ENCODE measurements at places on chromosomes 6 and 20.

DNA sequence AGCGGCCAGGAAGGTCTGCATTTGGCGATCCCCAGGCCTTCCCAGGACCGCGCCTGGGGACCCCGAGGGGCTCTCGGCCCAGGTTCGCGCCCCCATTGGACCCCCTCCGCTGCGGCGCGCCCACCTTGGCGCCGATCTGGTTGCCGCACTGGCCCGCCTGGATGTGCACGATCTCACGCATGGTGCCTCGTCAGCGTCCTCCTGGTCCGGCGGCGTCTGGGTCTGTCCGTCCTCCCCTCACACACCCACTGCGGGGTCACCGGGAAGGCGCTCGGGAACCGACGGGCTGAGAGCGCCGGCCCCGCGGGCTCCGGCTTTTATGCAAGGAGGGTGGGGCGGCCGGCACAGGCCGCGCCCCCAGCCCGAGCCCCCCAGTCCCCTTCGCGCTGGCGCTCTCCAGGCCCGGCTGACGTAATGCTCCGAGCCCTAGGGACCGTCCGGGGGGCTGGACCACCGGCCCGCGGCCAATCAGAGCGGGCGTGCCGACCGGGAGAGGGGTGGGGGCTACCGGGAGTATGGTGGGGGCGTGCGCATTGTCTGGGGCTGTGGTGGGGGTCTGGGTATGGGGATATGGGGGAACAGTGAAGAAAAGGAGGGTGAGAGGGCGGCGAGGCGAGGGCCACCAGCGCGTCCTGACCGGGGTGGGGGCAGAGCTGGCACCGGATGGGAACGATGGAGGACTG lies at the start of gene TUBB2B:
Gene TUBB2B, minus strand, starts transcription at position 291 of the 683 bp plus-strand sequence. Its CDS starts 110 bp downstream, at position 181.
- DNase-seq = no peak

DNA sequence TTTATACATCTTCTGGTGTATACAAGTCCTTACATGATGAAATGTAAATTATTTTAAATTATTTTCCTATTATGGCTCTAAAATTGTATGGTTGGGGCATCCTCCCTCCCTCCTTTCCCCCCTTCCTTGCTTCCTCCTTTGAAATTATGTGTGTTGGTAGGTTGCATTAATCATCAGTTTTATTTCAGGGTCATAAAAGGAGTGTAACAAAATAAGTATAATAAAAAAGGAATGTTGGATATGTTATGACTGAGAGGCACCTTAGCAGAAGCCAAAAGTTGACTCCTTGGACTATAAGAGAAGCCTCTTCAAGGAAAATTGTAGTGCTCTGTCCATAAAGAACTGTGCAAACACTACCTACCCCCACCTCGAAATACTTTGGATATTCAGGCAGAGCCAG lies 46.6 kb upstream of the PTPRK start:
- no peak for DNase-seq

DNA sequence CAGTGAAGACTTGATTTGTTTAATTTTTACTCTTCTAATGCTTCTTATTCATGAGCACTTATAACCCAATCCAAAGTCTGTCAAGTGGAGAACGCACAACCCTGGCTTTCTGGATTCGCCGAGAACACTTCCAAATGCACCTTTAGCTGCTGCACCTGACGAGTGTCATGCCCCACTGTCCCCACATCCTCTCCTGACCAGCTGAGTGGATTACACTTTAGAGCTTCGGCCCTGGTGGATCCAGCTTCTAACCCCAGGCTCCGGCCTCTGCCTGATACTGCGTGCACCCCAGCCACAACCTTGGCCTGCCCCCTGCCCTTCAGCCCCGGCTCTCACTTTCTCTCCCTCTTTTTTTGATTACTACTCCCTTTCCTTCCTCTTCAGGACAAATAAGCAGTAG lies 258.8 kb downstream of the TMEM242 start:
- DNase-seq = no peak

- DNase-seq = no peak
These were observed 53.9 kb upstream of the ECI2 start for GRCh38 chr6:4189249-4189648.

DNA sequence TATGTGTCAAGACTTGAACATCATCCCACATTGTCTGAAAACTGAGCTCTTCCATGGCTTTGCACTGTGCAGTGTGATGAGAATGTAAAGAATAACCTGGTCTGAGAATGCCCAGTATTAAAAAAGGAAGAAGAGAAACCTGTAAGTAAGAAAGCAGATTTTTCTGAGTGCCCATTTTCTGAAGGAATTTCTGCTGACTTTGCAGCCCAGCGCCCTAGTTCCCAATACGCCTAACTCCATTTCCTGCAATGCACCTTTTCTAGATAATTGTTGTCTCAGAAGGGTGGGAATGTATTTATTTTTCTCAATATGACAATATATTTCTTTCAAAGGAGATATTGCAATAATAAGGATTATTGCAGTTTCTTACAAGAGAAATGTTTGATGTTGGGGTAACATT lies 231.5 kb downstream of the HAO1 start:
- no peak for DNase-seq

DNA sequence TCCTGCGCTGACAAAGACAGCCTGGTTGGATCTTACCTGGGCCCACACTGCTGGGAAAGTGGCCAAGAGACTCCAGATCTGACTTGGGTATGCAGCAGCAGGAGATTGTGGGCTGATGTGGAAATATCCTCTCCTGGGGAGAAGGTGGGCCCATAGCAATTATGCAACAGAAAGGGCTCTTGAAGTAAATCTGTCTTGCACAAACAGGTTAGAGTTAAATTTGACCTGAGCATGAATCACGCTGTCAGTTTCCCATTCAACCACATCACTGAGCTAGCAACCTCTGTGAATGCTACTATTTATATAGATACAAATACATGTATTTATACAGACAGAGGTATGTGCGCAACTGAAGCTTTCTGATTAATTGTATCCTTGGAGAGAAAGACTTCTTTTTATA lies 28.3 kb upstream of the PDYN start:
- DNase-seq = no peak

GRCh38 chr6:14066782-14067406 lies 50.7 kb upstream of the CD83 start:
- DNase-seq = no peak

GRCh38 chr20:9399322-9399721 lies 115.1 kb upstream of the LAMP5 start:
- no peak for DNase-seq

DNA sequence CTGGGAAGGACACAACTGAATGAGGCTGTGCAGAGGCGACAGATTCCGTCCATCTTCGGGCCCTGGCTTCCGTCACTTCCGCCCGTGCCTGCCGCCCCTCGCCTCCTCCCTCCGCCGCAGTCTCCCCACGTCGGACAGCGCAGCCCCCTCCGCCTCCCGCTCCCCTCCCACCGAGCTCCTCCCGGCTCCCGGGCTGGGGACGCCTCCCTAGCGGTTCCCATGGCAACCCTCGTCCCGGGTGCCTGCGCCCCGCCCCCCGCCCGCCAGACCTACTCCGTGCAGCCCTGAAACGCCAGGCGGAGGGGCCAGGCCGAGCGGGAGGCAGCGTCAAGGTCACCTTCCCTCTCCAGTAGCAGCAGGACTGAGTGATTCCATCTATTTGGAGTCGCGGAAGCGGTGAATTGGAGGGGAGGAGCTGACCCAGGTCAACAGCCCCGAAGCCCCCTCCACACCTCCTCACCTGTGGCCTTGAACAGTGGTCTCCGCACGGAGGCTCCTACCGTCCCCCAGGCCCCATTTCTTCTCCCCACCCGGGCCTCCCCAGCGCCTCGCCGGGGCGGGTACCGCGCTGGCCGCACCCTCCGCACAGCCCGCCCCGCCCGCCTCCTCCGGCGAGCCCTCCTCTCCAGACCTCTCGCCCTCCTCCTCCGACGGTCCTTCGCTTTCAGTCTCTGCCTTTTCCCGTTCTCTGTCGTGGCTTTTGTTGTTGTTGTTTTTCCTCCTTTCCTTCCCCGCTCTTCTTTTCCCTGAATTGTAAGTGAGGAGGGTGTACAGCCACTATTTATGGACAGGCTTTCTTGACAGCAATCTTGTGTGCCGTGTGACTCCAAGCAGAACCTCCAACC lies 951 bp downstream of the NRSN2 start:
- DNase-seq = peak; percentile 74

GRCh38 chr6:107540465-107540857 lies 50.5 kb downstream of the SOBP start:
- no peak for DNase-seq

GRCh38 chr6:150336299-150336698 lies 32.5 kb upstream of the IYD start:
- no peak for DNase-seq

GRCh38 chr6:38262609-38263008 lies 377.1 kb downstream of the BTBD9 start:
- no peak for DNase-seq

GRCh38 chr20:584971-585301 lies 25.2 kb downstream of the TCF15 start:
- DNase-seq = no peak

GRCh38 chr6:127554435-127555006 lies 22.5 kb upstream of the C6orf58 start:
- no peak for DNase-seq

GRCh38 chr6:131629651-131630050 lies 1.6 kb upstream of the MED23 start:
- no peak for DNase-seq

DNA sequence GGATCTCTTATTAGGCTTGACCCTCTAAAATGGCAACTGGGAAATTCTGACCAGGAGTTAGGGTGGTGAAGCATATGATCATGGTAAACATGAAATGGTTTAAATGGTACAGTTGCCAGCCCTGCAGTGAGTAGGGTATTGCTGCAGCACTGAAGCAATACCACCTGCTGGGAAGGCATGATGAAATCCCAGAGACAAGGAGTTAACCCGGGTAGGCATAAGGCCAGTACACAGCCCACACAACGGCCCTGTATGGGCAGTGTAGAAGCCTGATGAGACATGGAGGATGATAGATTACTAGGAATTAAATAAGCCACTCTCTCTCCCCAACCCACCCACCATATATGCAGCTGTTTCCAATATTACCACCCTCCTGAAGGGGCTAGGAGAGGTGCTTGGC lies 197.4 kb upstream of the MOCS1 start:
- no peak for DNase-seq

- no peak for DNase-seq
These were observed 776.4 kb upstream of the NRSN1 start for GRCh38 chr6:23349521-23350147.

DNA sequence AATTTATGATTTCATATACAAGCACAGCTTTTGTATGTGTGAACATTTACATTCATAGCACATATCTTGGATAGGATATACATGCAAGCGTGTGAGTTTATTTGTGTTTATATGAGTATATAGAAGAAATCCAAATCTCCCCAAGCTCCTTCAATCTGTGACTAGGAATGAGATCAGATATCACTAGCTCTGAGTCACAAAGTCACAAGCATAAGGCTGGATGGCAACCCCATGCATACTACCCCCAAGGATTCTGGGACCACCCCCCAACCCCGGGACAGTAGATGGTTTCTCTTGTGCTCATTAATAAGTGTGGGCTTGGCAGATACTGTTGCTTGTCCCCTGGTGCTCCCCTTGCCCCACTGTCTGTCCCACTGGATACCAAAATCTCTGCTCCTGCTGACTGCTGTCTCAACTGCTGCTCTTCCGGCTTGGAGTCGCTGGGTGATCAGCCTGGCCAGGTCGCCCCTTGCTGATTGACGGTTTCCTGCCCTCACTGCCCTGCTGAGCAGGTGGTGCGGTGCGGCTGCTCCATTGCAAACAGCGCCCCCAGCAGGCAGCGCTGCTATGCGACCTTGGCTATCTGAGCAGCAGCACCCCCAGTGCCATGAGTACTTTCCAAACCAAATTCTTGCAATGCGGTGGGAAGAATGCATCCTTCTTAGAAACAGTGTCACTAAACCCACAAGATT lies 279.4 kb downstream of the CD83 start:
- no peak for DNase-seq

- no peak for DNase-seq
These were observed 24.5 kb downstream of the SRSF3 start for GRCh38 chr6:36618366-36619355.

- DNase-seq = no peak
These were observed 812 bp downstream of the MYMX start for GRCh38 chr6:44217332-44218143.

DNA sequence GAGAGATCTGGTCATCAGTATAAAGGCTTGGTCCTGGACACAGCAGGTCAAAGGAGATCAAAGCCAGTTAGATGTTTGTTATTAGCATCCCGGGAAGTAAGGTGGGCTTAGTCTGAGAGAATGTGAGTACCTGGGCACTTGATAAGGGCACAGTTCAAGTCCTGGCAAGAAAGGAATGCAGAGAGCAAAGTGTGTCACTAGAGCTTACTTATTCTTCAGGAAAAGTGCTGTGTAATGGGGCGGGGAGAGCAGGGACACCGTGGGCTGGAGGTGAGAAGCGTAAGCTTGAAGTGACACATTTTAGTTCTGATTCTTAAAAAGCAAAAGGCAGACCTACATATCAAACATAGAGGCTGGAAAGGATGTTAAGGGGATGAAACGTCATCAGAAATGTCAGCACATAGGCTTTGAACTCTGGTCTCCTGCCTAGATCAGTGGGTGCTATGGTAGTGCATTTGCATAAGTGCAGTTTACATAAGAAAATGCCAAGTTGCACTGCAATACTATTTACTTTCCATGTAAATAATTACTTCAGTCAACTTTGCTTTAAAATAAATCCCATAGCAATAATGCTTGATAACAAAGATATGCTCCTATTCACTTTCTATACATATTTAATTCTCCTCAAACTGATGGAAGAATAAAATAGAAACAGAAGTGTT lies 2.6 kb downstream of the SAMD5 start:
- DNase-seq = no peak

All from CD8-positive, alpha-beta T cell (primary cell).